Effector CD4-positive, alpha-beta T cell (primary cell): ENCODE measurements at places on chromosomes 12 and 14.
A peak's percentile ranks its signal among the peaks of the same experiment; 100 is the strongest.

DNA sequence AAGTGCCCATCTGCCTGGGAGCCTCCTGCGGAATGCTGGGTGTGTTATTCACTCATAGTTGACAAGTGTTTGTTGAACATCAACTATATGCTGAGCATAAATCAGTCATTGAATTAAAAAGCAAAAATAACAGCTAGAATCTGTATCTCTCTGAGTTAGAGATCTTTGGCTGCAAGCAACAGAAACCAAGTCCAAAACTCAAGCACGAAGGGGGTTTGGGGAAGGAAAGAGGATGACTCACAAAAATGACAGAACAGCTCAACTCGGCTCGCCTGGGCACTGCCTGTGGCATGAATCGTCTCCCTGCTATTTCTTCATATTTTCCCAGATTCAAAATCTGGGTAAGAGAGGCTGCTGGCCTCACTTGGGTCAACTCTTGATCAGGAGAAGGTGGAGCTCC is 72.6 kb upstream of the NCOR2 start:
- no peak for DNase-seq

DNA sequence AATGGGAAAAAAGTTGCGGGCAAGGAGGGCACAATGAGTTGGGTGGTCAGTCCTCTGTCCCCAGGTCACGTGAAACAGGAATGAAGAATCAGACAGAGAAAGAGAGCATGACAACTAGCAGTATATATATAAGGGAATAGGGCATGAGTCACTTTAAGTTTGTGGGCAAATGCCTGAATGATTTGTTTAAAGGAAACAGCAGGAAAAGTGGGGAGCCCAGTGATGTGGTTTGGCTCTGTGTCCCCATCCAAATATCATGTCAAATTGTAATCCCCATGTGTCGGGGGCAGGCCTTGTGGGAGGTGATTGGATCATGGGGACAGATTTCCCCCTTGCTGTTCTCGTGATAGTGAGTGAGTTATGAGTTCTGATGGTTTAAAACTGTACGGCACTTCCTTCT is 195.3 kb upstream of the IGF1 start:
- DNase-seq: no peak

- DNase-seq: no peak
Observed at GRCh38 chr12:68259318-68259940, 6.0 kb upstream of the IL22 start.

- DNase-seq: peak; percentile 44
Observed at GRCh38 chr12:55142669-55143565, 16.7 kb downstream of the OR9K2 start.

DNA sequence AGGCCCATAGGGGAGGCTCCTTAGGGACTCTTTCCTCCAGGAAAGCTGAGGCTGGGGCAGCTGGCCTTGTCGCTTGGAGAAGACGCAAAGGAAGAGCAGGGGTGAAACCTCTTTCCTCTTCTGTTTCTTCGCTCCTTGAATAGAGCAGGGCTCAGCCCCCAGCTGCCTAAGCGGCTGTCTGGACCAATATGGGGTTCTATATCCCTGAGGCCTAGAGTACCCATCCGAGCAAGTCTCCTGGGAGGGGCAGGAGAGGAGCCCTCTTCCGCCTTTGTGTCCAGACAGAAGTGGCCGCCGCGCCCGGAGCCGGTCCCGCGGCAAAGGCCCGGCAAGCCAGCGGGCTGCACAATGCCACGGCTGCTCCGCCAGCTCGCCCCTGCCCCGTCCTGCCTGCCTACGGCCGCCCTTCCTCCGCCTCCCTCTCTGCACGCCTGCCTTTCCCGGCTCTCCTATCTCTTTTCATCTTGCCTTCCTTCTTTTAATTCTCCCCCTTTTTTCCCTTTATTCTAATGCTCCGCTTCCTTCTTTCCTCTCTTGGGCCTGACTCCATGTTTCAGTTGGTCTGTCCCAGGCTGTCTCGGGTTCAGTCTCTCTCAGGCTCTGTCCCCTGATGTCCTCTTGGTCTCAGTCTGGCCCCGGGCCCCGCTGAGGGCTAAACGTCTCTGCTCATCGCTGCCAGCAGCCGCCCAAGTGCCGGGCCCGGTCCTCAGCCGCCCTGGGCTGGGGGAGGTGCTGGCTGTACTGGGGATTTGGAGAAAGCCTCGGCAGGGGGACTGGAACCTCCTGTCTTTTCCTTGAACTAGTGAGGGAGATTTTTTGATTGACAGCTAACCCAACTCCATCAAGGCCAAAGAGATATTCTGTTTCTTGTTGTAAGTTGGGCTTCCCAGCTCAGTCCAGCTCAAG is 2.5 kb upstream of the HOXC9 start:
- DNase-seq: no peak

- no peak for DNase-seq
Observed at GRCh38 chr14:28661171-28661772, 105.3 kb upstream of the FOXG1 start.

DNA sequence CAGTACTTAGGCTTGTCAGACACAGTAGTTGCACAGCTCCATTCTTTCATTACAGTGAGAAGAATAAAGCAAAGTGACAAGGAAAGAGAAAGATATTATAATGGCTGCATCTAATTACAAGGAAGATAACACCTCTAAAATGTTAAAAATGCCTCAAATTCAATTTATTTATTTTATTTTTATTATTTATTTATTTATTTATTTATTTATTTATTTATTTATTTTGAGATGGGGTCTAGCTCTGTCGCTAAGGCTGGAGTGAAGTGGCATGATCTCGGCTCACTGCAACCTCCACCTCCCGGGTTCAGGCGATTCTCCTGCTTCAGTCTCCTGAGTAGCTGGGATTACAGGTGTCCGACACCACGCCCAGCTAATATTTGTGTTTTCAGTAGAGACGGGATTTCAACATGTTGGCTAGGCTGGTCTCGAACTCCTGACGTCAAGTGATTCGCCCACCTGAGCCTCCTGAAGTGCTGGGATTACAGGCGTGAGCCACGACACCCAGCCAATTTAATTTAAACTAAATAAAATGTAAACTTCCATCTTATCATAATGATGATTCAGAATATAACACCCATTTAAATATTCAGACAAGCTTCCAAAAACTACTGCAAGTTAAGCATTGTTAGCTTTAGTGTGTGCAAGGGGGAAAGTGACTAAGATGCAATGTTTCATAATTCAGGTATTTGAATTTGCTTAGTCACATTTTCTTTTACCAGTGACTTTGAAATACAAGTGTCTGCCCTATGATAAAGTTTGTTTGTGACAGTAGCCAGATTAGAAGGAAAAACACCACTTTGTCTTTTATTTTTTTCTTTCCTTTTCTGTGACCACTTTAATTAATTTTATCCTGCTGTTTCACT is 2.4 kb upstream of the CFAP54 start:
- no peak for DNase-seq

DNA sequence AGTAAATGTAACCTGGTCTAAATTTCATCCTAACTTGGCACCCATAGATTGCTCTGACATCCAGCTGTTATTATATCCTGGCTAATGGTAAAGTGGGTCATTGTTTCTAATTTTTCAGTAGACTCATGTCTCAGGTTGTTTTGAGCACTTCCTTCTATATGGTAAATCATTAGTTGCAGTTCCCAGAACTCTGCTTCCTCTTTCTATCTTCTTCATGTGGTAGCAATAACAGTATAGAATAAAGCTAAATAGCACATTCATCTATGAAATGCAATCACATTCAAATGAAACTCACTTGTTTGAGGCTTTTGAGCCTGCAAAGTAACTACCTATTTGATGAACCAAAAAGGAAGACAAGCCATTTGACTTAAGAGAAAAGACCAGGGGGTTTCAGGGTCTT is 65.1 kb upstream of the GZMB start:
- no peak for DNase-seq

DNA sequence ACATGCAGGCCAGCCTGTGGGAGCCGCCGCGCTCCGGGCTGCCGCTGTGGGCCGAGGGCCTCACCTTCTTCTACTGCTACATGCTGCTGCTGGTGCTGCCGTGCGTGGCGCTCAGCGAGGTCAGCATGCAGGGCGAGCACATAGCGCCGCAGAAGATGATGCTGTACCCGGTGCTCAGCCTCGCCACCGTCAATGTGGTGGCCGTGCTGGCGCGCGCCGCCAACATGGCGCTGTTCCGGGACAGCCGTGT is 2.9 kb downstream of the TMEM121 start:
- DNase-seq: no peak

DNA sequence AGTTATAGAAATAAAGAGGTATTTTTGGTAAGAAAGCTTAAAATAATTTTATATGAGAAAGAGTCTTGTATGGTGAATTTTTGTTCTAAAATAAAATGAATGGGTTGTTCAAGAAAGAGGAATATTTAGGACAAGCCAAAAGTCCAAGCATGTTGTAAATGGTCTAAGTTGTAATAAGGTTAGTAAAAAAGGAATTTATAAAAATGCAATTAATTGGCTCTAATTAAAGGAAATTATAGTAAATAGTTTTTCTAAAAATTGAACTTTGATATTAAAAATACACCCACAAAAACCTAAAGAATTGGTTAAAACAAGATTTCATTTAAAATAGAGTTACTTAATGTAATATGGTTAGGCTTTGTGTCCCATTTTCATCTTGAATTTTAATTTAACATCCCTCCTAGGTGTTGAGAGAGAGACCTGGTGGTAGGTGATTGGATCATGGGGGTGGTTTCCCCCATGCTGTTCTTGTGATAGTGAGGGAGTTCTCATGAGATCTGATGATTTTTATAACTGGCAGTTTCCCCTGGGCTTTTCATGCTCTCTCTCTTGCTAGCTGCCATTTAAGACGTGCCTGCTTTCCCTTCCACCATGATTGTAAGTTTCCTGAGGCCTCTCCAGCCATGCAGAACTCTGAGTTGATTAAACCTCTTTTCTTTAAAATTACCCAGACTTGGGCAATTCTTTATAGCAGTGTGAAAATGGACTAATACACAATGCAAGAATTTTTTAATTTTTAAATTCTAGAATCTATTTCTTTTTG is 13.0 kb downstream of the SLC22A17 start:
- no peak for DNase-seq

DNA sequence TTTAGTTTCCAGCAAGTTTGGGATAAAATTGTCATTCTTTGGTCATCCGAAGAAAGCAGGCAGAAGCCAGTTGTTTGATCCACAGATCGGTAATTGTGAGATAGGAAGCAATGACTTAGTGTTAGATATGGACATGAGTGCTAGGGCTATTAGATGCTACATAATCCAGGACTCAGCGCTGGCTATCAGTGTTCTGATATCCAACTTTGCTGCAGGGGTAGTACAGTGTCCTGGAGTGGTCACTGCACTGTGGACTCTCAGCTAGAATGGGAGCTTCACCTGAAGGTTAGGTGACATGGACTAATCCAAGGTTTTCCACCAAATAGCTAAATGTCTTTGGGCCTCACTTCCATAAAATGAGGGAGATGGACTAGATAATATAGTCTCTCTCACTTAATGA is 39.9 kb downstream of the STK38L start:
- DNase-seq: no peak

DNA sequence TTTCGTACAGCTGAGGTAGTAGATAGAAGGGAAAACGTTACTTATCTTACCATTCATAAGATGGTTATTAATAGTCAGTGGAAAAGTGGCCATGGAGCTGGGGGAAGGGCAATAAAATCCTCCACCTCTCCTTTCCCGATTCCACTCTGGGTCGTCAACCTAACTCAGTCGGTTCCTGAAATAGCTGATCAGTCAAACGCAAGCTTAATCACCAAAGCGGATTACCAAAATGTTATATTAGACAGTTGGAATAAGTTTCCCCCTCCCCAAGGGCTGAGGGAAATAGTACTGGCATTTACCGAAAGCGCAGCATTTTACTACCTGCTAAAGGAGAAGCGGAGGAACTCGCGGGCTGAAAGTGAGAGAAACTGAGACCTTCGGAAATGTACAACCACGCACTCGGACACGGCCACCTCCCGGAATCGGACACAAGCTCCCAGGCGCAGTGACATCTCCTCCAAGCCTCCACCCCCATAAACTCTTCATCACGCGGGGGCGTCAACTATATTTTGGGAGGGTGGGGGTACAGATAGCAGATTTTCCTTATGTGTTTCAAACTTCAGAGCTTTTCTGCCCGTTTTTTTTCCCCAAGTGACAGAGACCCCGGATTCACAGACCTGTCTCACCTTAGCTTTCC is 1.2 kb downstream of the PPM1H start:
- no peak for DNase-seq

DNA sequence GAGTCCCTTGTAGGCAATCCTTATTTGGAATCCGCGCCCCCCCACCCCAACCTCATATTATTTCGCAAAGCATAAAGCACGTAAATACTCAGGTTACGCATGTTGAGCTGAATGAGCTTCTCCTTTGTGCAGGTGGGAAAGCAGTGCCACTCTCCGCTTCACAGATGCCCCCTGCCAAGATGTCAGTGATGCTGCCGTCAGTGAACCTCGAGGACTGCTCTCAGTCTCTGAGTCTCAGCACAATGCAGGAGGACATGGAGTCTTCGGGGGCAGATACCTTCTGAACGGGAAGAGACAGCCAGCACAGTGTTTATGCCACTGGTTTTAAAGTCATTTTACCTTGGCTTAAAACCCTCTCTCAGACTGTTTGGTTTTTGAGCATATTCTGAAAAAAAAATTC is 90.1 kb upstream of the DACT1 start:
- no peak for DNase-seq

GRCh38 chr12:25655702-25656101 is 102.6 kb upstream of the LMNTD1 start:
- DNase-seq: no peak

DNA sequence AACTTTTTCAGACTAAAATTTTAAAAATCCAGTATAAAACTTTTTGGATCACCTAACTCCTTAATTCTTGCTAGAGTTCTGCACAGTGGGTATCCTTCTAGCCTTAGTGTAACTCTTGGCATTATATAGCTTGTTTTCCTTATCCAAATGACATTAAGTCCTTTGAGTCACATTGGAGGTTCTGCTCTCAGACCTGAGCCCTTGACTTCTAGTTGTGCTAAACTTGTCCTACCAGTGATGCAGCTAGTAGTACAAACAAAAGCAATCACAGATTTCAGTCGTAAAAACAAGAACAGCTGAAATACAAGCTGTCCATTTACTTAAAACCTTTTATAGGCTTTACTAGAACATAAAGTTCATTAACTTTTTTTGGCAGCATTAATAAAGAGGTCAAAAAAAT is 10.5 kb downstream of the ZBTB1 start:
- DNase-seq: no peak

DNA sequence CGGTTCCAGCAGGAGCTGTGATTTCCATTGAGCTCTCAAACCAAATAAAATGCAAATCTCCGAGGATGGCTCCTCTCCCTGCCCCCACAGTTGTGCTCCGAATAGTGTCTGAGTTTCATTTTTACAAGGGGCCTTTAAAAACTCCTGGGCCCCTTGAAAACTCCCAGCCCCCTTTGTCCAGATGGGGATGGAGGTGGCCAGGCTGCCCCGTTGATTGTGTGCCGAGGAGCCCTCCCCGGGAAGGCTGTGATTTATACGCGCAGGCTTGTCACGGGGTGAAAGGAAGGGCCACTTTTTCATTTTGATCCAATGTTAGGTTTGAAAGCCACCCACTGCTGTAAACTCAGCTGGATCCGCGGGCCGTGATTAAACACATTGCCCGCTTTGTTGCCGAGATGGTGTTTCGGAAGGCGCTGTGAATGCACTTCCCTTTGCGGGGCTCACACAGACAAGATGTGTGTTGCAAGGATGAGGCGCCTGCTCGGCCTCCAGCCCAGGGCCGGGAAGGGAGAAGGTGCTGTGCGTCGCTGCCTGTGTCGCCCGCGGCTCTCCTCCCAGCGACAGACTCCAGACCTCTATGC is 98.8 kb downstream of the TMEM132C start:
- no peak for DNase-seq
